ENCODE measurements at places on chromosomes 1 and 21.

GRCh38 chr1:4768553-4768952, 114.1 kb downstream of the AJAP1 start:
- no peak for DNase-seq

GRCh38 chr1:171446386-171446785, 38.9 kb upstream of the PRRC2C start:
- DNase-seq: no peak

GRCh38 chr1:65998763-65999583, 206.3 kb downstream of the PDE4B start:
- DNase-seq: no peak

GRCh38 chr1:20713440-20713839, 4.4 kb downstream of the KIF17 start:
- DNase-seq: no peak

DNA sequence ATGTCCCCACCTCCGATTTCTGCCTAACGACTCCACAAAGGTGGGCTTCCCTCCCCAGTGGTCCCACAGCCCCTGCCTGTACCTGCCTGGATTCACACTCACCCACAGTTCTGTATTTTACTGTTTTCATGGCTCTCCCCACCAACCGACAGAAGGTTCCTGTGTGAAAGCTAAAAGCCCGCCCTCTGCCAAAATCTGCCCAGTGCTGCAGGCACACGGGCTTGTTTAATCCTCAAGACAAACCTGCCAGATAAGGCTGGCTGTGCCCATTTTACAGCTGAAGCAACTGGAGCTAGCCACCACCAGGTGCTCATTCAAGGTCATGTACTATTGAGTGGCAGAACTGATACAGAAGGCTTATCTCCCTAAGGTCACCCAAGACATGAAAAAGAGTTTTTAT, 114.5 kb downstream of the HIVEP3 start:
- DNase-seq: peak; percentile 60

- DNase-seq: no peak
Measured at GRCh38 chr1:180083164-180083563, 71.5 kb upstream of the QSOX1 start.

- peak; percentile 61 for DNase-seq
Measured at GRCh38 chr1:180632326-180633056, 669 bp downstream of the XPR1 start.

DNA sequence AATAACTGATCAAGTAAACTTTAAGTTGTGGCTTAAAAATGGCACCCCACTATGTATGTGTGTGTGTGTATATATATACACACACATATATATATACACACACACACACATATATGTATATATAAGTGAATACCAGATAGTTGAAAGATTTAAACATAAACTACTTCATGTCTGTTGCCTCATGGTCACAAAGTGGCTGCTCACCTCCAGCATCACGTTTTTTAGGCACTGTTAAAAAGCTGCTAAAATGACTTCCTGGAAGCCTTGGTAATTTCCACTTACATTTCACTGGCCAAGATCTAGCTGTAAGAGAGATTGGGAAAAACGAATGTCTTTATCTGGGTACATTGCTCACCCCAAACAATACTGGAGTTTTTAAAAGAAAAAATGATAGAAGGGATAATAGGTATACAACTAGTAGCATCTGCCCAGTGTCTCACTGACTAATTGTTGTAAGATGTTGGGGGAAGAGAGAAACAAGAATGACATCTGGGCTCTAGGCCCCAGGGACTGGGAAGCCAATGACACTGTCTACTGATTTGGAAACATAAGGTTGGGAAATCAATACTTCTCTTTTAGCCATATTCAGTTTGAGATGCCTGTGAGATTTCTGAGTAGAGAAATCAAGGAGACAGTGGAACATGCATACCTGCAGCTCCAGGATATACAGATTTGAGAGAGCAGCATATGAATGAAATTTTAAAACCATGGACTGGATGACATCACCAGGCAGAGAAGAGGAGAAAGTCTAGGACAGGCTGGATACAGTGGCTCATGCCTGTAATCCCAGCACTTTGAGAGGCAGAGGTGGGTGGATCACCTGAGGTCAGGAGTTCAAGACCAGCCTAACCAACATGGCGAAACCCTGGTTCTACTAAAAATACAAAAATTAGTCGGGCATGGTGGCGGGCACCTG, 42.8 kb downstream of the CLDN14 start:
- DNase-seq: no peak

- DNase-seq: no peak
Measured at GRCh38 chr1:243364866-243365265, 109.0 kb downstream of the SDCCAG8 start.

DNA sequence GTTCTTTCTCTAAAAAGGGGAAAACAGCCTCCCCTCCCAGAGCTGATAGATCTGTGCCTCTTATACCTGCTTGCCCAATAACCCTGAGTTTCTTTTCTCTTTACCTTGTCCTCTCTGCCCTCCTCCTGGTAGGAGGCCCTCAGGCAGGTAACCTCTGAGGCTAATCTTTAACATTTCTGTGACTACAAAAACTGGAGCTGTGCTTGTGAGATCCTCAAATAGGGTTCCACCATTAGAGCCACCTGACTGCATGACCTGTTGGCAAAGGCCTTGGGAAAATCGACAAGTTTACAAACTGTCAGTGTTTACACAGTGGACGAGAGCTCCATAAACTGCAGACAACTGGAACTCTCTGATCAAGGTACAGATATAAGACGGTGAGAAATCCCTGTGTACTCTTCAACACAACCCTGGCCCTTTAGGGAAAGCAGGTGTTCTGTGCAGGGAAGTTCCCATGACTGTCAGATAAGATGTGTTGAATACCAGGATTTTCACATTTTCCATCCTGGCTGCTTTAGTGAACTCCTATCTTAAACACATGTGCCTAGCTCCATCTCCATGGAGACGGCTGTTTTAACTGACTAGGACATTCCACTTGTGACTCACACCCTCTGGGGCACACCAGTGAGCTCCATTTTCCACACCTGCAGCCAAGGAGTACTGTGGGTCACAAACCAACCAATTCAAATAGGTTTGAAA, 38.3 kb downstream of the ECE1 start:
- no peak for DNase-seq
